Activated naive CD8-positive, alpha-beta T cell treated with anti-CD3 and anti-CD28 coated beads, Interleukin-2, amount 10 ng/mL, durations not matched to agents 7 days and 5 days (primary cell): ENCODE measurements at places on chromosomes 2 and 18. TPM values are rescaled to one million over a fixed set of nuclear protein-coding genes. Genes with fewer than 3 reads are reported as not detected.

CD207 gene
- not detected for total RNA-seq

MFSD6 gene
- total RNA-seq: 51.3 TPM

- no peaks in the 10 kb centered on the region for H3K27me3 ChIP-seq
- H3K4me1 ChIP-seq: peaks cover 4% of the 10 kb centered on the region
- no peak for DNase-seq
- H3K4me3 ChIP-seq: no peak overlapping the region
- H3K36me3 ChIP-seq: peaks cover 49% of the 10 kb centered on the region
- H3K27ac ChIP-seq: no peak overlapping the region
These were observed 19.2 kb downstream of the RNMT start for GRCh38 chr18:13745696-13746095.

- H3K36me3 ChIP-seq: no peaks in the 10 kb centered on the region
- no peak overlapping the region for H3K27ac ChIP-seq
- no peak for DNase-seq
- no peaks in the 10 kb centered on the region for H3K4me1 ChIP-seq
- no peaks in the 10 kb centered on the region for H3K27me3 ChIP-seq
- no peak overlapping the region for H3K4me3 ChIP-seq
These were observed 33.3 kb downstream of the DSEL start for GRCh38 chr18:67483237-67483636.

DNA sequence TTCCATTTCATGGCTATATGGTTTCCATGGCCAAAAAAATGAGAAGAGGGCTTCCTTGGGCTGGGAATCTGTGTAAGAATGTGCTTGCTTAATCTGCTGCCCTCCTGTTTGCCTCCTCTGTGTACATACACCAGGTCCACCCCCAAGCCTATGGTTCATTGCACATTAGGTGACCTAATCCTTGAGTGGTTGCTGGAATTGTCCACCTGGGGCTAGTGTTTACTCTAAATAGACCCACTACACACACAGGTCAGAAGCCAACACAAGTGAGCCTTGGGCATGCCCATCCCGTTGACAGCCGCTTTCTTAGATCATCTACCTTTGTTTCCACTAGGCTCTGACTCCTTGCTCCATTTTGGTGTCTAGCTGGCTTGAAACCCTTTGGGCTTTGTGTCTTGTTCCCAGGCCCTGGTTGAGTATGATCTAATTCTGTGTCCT lies 59.2 kb upstream of the ATL2 start:
- no peaks in the 10 kb centered on the region for H3K36me3 ChIP-seq
- DNase-seq: no peak
- no peak overlapping the region for H3K4me3 ChIP-seq
